Activated naive CD4-positive, alpha-beta T cell treated with anti-CD3 and anti-CD28 coated beads for 36 hours (primary cell): ENCODE measurements at places on chromosomes 5 and 9.

- DNase-seq, result no peak
Observed at GRCh38 chr9:136206602-136207275, 1.8 kb upstream of the LHX3 start.

GRCh38 chr5:142962174-142962533 lies 192.0 kb downstream of the ARHGAP26 start:
- no peak for DNase-seq

DNA sequence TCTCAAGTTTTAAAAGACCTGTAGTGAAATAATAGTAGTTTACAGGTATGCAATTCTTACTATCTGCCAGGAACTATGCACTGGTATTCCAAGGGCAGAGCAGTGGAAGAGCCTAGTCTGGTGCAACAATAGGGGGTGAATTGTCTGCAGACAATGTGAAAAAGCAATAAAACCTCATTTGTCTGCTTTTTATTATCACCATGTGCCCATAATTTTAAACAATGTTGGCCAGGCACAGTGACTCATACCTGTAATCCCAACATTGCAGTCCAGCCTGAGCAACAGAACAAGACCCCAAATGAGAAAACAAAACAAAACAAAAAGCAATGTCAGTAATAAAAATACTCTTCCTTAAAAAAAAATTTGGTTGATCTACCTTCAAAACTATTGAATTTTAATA lies 12.2 kb upstream of the SLC44A1 start:
- DNase-seq, result no peak

GRCh38 chr5:955886-956761 lies 52.5 kb upstream of the NKD2 start:
- no peak for DNase-seq

GRCh38 chr9:130078547-130078946 lies 24.8 kb downstream of the GPR107 start:
- no peak for DNase-seq

GRCh38 chr9:104948277-104948676 lies 20.3 kb upstream of the ABCA1 start:
- no peak for DNase-seq

GRCh38 chr9:117916291-117916690 lies 212.1 kb downstream of the TLR4 start:
- DNase-seq, result no peak

GRCh38 chr9:116661037-116661954 lies 25.8 kb upstream of the TRIM32 start:
- DNase-seq, result peak; percentile 8

- DNase-seq, result no peak
Observed at GRCh38 chr9:120383611-120383998, 196.4 kb downstream of the CDK5RAP2 start.

DNA sequence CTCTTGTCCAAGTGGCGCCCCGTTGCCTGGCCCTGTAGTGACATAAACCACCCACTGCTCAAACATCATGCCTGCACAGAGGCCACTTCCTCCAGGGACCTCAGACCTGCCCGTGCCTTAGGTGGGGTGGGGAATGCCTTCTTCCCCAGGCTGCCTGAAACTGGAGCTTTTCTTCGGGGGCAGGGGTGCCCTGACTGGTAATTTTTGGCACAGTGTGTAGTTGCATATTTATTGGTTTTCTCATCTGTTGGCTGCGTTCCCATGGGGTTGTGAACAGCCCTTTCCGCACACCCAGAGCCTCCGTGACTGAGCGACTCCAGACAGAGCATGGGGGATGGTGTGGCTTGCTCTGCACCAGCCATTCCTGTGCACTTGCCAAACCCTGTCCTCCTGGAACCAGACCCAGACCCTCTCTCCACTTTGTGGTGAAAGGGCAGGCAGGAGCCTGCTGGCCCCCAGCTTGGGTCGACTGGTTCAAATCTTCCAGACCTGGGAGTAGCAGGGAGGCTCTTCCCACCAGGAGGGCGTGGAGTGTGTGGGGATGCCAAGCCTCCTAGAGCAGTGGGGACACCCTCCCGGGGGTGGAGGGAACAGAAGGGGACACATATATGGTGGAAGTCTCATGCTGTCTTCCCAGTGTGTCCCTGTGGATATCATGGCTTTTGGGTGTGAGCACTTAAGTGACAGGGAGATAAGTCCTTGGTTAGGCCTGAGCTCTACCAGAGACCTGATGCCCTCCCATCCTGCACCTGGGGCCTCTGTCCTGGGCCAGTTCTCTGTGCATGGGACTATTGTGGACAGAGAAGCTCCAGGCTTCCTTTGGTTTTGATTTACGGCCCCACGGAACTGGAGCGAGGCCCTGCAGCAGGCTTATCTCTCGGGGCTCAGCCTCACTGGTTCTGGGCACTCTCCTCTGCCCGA lies 39.6 kb downstream of the WNK2 start:
- DNase-seq, result no peak

- DNase-seq, result no peak
Observed at GRCh38 chr9:80699511-80699998, 989.8 kb downstream of the TLE1 start.

GRCh38 chr5:32445831-32446614 lies 1.5 kb upstream of the ZFR start:
- DNase-seq, result no peak

DNA sequence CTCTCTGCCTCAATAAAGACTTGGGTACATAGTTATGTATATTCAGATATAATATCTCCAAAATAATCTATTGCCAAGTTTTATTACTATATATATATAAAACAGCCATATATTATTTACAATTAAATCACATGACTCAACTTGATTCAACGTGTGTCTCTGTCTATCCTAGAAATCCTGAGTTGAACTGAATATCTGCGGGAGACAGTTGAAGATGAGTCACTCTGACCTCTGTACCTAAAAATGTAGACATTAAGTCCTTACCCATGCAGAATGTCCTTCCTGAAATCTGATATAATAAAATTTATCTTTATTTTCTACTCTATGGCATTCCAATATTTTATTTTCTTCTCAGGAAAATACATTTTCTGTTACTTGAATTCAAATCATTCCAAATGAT lies 218.2 kb upstream of the PRDM9 start:
- DNase-seq, result no peak

DNA sequence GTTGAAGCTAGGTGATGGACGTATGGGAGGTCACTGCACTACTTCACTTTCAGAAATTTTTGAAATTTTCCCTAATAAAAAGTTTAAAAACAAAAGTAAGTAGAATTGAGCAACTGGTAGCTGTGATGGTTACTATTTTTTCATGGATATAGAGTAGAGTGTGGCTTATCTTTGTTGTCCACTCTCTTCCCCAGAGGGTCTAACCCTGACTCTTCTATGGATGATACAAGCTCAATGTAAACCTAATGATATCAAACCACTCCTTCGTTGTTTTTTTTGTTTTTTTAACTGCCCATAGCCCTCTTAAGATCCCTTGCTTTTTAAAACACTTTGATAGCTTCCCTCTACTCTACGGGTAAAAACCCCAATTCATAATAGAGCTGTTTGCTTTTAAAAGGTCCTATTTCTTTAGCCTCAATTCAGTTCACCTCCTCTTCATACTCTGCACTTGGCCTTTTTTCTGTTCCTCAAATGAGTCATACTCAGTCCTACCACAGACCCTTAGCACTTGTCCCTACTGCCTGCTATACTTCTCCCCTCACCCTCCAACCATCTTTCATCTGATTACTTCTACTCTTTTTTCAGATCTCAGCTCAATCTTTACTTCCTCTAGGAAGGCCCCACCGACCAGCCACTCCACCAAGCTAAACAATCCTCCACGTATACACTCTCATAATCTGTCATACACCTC lies 2.6 kb downstream of the HDAC3 start:
- DNase-seq, result no peak
